ENCODE measurements at places on chromosomes 3 and 15.
A peak's percentile ranks its signal among the peaks of the same experiment; 100 is the strongest.

- DNase-seq = no peak
These were observed 75.0 kb upstream of the SPATA12 start for GRCh38 chr3:56985460-56985859.

- DNase-seq = no peak
These were observed 56.5 kb upstream of the SLC6A1 start for GRCh38 chr3:10935846-10936631.

DNA sequence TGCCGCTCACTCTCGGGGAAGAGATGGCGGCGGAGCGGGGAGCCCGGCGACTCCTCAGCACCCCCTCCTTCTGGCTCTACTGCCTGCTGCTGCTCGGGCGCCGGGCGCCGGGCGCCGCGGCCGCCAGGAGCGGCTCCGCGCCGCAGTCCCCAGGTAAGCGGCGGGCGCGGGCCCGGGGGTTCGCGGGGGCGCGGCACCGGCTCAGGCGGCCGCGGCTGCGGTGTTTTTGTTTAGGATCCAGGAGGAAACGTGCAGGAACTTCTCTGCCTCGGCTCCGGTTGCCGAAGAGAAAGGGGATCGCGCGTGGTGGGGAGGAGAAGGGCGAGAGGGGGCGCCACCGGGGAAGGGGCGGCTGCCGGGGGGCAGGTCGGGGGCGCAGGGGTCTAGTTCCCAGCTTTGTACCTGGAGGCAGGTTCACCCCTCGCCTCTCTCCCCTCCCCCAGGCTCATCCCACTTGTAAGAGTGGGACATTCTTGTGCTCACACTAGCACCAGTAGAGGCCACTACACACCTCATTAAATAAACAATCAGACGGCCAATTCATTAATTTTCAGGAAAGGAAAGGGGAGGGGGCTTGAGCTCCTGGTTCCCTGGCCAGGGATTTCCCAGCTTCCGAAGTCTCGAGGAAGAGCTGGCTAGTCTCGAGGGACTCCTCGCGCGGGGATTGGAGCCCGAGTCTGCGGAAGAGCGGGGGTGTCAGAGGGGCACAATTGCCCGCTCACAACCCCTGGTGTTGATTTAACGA, 562 bp downstream of the NEO1 start:
- DNase-seq = peak; percentile 0

DNA sequence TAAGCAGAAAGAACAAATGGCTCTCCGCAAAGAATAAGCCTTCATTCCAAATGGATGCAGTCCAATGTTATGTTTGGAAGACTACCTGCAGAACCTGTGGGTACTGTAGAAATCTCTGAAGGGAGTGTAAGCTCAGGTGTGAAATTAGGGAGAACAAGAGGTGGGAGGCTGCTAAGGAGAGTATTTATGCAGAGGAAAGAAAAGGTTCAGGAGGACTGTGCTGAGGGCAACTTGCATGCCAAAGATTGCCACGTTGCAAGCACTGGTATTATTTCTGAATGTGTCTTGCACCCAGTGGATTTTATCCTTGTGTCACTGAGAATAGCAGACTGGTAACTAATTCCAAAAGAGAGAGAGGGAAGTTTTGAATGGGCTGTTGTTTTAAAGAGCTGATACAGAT, 144.1 kb downstream of the ITPR1 start:
- no peak for DNase-seq

- no peak for DNase-seq
These were observed 89.8 kb downstream of the LRRC3B start for GRCh38 chr3:26712211-26713026.

DNA sequence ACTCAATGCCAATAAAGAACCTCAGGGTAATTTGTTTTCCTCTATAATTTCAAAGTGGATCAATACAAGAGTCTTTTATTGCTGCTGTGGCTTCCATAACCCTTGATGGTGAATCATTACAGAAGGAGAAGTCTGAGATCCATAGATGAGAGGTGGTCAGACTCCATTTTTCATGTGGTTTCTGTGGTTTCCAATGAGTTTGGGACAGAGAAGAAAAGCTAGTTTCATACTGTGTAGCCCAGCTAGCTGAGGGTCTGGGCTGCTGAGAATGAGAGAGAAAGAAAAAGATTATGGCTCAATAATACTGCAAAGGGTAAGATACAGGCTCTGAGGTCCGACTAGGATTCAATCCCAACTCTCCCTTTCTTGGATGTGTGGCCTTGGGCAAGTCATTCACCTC, 180.6 kb upstream of the LRRN1 start:
- DNase-seq = no peak

- DNase-seq = no peak
These were observed 23.1 kb upstream of the GPR171 start for GRCh38 chr3:151226088-151226563.

DNA sequence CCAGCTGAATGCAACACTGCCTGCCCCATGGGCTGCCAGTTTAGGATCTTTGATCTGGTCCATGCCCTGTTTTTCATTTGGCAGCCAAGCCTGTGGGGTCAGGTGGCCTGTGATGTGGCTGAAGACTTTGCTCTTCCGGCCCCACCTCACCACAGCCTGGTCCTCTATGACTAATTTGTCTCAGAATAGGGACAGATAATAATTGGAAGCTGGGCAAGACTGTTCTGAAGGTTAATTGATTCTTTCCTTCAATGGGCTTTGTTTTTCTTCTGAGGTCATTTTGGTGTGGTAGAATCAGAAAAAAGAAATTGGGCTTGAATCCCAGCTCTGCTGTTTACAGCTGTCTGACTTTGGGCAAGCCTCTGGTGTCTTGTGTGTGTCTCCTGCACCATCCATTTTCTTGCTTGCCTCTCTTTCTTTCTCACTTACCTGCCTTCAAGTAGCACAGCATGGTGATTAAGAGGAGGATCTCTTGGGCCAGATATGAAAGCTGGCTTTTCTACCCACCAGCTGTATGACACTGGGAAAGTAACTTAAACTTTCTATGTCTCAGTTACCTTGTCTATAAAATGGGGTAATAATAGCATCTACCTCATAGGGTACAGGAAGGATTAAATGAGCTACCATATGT, 24.2 kb downstream of the ABHD2 start:
- no peak for DNase-seq

DNA sequence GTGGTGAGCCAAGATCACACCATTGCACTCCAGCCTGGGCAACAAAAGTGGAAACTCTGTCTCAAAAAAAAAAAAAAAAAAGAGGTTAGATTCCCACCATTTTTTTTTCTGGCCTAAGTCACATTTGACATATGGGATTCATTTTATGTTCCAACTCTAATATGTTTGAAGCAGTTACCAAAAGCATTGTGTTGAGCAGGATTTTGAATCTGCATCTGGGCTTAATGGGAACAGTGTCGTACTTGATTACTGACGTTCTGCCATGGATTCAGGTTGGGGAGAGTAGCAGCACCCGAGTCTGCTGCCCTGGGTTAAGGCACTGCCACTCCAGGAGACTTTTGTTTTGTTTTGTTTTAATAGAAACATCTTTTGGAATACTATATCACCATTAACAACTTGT, 348.7 kb upstream of the TBL1XR1 start:
- DNase-seq = no peak

DNA sequence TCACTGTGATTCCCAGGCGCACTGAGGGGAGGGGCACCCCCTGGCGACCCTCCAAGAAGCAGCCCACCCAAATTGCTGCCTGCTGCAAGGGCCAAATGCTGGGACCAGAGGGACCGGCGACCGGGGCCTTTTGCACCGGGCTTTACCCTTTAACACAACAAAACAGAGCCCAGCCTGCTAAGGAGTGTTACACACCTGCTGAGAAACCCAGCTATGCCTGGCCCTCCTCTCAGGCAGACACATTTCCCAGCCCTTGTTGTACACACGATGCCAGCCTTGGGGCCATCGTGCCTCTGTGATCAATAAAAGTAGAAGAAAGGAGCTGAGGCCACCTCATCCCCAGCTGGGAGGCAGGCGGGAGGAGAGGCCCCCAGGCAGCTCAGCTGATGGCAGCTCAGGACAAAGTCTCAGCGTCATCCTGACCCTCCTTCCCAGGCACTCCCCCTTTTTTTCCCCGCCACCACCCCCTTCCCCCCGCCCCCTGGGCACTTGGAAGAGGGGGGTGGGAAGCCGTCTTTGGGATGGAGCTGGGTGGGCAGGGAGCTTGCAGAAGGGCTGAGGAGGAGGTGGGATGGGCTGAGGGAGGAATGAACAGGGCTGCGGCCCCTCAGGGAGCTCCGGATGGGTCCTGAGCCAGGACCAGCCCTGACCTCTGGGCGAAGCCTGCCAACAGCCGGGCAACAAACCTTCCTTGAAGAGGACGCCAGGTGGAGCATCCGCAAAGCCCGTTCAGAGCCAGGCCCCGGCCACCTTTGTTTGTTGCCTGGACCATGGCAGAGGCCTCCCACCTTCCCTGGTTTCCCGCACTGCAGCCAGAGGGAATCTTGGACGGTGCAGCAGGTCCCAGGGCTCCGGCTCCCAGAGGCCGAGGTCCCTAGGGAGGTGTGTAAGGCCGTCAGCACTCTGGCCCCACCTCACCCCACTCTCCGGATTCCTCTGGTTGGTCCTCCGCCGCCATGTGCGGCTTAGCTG, 45.9 kb upstream of the SEC61A1 start:
- no peak for DNase-seq

GRCh38 chr3:99549957-99550603, 88.3 kb upstream of the COL8A1 start:
- DNase-seq = no peak

GRCh38 chr3:32961189-32961715, 9.8 kb downstream of the CCR4 start:
- no peak for DNase-seq

DNA sequence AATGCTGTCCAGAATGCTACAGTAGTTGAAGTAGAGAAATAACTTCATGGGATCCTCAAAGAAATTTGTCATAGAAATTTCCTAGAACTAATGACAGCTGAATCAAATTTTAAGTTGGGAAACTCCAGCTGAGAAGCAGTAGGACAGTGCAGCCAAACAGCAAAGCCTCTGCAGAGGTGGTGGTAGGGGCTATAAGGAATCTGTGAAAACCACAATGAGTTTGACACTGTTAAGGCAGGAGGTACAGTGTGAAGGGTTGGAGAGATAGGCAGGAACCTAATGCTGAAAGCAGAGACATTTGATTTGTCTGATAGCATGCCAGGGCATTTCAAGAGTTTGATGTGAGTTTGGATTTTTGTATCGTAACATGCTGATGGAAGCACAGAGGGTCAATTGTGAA, 22.0 kb downstream of the ASTE1 start:
- no peak for DNase-seq

DNA sequence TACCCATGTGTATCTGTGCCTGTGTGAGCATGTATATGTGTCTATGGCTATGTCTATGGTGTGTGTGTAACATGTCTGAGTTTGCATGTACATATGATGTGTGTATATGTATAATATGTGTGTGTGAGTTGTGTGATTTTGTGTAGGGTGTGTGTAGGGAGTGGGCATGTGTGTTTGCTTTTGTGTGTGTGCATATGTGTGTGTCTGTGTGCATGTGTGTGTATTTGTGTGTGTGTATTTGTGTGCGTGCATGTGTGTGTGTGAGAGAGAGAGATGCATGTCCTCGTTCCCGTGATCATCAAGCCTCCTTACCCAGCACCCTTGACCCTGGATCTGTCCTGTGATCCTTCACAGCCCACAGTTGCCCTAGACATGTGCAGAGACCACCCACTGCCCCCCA, 79.5 kb downstream of the LINGO1 start:
- no peak for DNase-seq

DNA sequence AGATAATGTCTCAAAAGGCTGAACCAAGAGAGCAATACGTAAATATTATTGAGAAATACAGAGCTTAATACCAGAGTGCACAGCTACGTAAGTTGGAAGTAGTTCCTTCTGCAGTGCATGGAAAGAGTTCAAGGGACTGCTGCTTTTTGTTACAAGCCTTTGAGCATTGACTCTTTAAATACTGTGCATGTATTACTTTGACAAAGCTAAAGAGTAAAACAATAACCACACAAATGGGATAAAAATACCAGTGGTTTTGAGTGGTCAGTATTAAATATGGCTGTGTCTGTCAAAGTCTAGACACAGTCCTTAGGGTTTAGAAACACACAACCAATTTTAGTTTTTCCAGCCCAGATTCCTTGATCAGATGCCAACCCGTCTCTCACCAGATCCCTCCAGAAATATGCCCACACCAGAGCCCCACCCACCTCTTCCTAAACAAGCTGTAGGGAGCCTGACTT, 62.1 kb downstream of the SSR3 start:
- DNase-seq = no peak

DNA sequence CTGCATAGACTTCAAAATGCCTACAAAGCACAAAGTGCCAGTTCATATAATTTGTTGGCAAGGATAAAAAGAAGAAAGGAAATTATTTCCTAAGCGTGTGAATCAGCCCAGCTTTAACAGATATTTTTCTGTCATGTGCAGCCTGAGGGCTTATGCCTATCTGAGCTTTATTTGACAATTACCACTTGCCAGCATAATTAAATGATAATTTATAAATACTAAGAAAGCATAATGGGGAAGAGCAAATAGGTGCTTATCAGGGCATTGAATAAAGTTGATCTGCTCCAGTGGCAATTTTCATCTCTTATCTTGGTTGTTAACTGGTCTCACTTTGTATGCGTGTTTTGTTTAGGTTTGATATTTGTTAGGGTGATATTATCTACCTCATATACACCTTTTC, 313.4 kb upstream of the DNAJC19 start:
- no peak for DNase-seq

DNA sequence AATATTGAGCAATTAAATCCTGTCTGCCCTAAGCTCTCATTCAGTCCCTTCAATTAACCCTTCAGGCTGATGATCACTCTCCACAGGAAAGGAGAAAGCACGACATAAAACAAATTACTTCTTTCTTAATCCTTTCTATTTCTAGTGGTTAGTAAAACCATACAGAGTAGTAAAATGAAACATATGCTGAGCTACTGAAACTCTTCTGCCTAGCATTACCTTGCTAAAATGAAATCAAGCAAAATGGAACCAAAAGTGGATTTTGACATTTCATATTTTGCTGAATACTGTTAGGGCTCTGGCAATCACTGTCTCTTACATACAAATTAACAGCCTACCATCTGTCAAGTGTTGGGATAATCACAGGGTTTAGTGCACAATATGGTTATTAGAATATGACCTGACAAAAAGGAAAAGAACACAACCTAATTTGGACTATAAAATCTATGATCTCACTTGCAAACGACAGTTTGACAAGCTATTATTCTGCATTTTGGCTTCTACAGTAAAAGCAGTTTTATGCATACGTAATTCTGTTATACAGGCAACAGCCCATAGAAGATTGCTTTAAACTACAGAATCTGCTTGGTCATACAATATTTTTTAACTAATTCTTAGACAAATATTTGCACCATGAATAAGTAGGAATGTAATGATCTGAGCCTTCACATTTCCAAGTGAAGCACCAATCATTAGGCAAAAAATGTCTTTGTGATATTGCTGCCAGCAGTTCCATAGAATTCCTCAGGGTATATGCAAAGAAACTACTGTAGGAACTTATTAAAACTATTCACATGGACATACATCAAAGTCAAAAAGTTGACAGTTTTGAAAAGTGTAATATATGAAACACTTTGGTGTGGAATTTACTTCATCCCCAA, 105.0 kb downstream of the FHIT start:
- no peak for DNase-seq

- no peak for DNase-seq
These were observed 18.6 kb downstream of the SPCS1 start for GRCh38 chr3:52724511-52724910.

Data from activated CD4-positive, alpha-beta T cell treated with anti-CD3 and anti-CD28 coated beads, Interleukin-2, amount 50 U/mL, for 24 hours (primary cell).